ENCODE measurements at places on chromosomes 6 and 20.

DNA sequence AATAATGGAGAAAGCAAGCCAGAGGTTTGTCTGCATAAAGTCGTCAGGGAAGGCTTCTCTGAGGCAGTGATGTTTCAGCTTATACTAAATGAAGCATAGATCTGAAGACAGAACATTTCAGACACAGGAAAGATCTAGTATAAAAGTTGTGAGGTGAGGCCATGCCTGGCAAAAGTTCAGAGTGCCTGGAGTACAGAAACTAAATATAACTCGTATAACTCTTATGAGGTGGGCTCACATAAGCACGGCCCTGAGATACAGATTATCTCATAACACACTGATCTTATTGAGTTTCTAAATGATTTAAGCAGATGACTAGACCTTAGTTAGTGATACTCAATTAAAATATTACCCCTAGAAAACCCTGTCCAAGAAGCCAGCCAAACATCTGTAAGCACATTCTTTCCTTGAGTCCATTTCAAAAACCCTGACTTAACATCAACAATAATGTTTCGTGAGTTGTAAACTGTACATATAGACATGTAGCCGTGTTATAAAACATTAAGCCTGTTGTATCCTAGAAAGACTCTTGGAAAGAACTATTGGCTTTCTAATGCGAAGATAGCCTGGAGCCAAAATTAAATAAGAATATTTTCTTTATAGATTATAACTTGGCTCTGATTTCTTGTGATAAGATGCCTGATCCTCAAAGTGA lies 667.6 kb downstream of the TENT5A start:
- DNase-seq = no peak

DNA sequence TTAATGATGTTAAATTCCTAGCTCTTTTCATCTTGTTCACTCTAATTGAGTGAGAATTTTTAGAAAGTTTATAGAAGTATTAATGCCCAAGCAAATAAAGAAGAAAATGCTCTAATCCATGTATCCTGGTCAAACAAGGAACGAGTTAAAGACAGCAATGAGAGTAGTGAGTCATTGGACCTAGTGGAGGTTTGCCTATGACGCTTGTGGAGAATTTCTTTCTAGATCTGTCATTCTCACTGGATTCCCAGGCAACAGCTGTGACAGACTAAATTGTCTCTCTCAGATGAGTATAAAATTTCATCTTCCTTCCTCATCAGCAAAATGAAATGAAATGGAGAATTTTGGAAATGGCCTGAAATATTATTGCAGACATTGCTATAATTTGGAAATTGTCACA lies 127.9 kb downstream of the COL19A1 start:
- DNase-seq = no peak

- no peak for DNase-seq
These were observed at the start of gene PTPRT for GRCh38 chr20:43189554-43190331. PTPRT (minus strand) TSS chr20:43189906; CDS start chr20:43189733, 173 bp downstream.

DNA sequence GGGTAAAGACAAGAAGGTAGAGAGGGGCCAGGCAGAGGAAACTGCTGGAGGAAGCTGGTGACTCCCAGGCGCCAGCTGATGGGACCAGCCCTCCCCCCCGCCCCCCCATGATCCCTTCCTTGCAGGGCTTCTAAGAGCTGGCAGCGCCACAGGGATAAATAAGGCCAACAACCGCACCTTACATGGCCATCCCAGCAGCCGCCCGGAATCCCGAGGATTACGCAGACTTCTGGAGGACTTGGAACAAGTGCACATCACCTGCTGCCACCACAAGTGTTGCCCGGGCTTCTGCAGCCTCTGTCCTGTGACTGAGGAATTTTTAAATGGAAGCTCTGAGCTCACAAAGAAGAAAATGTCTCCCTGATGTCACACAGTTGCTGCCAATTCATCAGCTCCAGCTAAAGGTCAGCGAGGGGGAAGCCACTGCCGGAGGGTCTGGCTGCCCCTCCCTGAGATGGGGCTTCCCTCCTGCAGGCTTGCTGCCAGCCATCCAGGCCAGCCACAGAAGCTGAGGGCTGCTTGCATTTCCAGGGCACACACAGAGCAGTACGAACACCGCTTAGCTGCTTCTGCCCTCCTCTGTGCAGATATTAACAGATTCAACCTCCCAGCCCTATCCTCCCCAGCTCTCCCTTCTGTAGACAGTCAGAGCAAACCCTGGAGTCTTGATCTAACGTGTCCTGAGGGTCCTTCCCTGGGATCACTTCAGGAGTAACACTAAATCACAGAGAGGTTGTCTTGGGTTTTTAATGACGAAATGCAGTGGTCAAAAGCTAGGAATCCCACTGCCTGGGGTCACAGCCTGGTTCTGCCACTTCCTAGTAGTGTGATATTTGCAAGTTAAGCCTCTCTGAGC lies 38.6 kb upstream of the PIM1 start:
- no peak for DNase-seq

- no peak for DNase-seq
These were observed 438.4 kb upstream of the SPTLC3 start for GRCh38 chr20:12570371-12570770.

GRCh38 chr6:41691426-41692079 lies 43.9 kb downstream of the TFEB start:
- DNase-seq = no peak

DNA sequence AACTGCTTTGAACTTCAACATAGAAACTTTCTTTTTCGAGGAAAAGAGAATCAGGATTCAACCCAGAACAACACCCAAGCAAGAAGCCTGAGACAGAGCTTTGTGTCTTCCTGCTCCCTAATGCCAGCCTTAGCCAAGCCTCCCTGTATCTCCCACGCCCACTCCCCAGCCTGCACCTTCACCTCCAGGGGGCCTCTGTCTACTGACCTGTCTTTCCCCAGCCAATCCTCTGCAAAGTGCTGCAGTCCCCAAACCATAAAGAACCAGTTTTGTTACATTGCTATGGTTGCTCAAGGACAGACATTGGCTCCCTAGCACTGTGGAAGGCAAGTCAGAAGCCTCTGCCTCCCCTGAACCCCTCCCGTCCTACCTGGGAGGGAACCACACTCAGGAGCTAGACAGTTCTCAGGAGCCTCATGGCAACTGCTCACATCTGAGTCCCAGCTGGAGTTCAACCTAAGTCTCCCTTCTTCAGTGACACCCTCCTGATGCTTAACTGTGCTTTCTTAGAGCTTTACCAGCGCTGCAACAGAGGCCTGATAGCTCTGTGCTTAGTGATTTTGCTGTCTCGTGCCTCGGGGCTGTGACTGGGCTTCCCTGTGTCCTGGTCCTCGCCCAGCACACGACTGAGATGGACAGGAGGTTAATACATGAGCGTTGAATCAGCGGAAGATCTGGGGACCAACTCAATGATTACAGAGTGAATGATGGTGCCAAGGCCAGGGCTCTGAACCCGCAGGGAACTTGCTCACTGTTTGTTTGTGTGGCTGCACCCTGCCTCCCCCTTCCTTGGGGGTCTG lies 101.5 kb upstream of the DUSP22 start:
- DNase-seq = no peak

DNA sequence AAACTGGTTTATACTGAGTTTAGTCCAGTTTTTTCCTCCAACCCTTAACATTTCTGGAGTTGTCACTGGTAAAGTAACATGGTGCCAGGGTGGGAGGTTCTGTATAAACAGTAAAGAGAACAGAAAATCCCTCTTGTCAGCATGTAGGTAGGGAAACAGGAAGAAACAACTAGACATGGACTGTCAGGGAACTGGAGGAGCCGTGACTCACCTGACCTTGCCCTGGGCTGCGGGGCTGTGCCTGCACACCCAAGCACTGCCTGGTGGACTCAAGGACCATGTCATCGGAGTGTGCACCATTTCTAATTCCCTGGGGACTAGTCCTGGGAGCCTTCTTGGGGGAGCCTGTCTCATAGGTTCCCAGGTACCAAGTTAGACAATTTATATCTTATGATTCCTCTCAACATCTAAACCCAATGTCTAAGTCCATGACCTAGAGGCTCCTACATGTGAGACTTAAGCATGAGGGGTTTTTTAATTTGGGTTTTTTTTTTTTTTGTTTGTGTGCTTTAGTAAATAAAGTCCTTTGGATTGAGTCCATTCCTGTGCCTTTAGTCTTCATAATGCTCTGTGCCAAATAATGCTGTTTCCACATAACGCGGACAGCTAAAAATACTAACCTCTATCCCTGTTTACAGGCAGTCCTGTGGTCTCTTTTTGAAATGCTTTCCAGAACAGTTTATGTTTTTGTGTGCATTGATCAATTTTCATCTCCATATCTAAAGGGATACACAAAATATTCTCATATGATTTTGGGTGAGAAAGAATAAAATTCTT lies 136.9 kb upstream of the SUPT3H start:
- no peak for DNase-seq

- DNase-seq = no peak
These were observed 1666.3 kb downstream of the HACE1 start for GRCh38 chr6:103193413-103193812.

GRCh38 chr6:32329141-32329540 lies 42.6 kb downstream of the TSBP1 start:
- DNase-seq = no peak

GRCh38 chr6:80921861-80922460 lies 815.5 kb downstream of the BCKDHB start:
- no peak for DNase-seq

- DNase-seq = no peak
These were observed 266.4 kb downstream of the HAO1 start for GRCh38 chr20:7673841-7674240.

DNA sequence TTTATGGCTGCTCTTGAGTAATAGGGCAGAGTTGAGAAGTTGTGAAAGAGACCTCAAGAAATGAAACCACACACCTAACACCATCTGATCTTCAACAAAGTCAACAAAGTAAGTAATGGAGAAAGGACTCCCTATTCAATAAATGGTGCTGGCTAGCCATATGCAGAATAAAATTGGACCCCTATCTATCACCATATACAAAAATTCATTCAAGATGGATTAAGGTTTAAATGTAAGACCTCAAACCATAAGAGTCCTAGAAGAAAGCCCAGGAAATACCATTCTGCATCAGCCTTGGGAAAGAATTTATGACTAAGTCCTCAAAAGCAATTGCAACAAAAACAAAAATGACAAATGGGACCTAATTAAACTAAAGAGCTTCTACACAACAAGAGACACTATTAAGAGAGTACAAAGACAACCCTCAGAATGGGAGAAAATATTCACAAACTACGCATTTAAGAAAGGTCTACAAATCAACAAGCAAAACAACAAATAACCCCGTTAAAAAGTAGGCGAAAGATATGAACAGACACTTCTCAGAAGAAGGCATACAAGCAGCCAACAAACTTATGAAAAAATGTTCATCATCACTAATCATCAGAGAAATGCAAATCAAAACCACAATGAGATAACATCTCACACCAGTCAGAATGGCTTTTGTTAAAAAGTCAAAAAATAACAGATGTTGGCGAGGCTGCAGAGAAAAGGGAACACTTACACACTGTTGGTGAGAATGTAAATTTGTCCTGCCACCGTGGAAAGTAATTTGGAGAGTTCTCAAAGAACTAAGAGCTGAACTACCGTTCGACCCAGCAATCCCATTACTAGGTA lies 4.0 kb downstream of the MAP3K5 start:
- DNase-seq = no peak

DNA sequence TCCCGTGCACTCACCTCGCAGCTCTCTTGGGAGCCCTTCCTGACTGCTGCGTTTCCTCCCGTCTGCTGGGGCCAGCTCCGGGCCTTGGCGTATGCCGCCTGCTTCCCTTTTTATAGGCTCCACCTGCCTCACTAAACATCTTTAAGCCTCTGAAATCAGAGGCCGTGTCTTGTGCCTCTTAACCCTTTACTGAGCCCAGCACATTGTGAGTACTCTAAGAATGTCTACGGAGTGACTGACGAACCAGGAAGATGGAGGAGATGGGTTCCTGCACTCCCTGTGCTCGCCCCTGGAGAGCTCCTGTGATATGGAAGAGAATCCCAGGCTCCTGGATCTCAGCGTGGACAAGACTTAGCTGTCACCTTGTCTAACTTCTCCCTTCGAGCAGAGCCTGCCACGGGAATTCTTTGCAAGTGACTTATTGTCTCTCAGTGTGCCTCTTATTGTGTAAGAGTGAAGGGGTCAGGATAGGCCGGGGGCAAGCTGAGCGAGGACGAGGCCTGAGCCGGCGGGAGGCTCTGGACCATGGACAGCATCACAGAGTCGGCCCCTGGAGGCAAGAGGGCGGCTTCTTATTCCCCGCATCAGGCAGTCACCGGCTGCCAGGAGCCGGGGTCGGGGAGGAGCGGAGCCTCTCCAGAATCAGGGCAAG lies 70.9 kb upstream of the CCDC167 start:
- DNase-seq = no peak

- DNase-seq = no peak
These were observed 43.6 kb downstream of the FBXL4 start for GRCh38 chr6:98904096-98904495.

GRCh38 chr20:35048739-35049138 lies 43.9 kb downstream of the TRPC4AP start:
- no peak for DNase-seq

DNA sequence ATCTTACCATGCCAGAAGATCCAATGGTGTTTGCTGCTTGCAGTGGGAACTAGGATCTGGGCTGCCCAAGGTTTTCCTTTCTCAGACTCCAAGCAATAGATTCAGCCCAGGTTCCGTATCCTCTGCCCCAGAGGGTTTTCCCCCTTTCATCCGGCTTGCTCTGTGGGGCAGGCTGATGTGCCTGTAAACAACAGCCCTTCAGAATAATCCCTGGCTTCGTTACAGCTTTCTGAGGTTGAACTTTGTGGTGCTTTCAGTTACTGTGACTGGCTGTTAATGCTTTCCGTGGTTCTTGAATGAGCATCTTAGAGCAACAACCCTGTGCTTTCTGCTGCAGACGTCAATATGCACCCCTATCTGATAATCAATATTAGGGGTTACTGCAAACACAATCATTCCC lies 400.4 kb downstream of the BTBD3 start:
- DNase-seq = no peak

GRCh38 chr6:16483315-16483875 lies 245.0 kb downstream of the GMPR start:
- DNase-seq = no peak

- no peak for DNase-seq
These were observed 143.4 kb downstream of the TBXT start for GRCh38 chr6:166024252-166024651.

GRCh38 chr6:166608774-166609173 lies 18.3 kb downstream of the RPS6KA2 start:
- no peak for DNase-seq

GRCh38 chr6:43735642-43736199 lies 34.3 kb upstream of the VEGFA start:
- DNase-seq = no peak

- no peak for DNase-seq
These were observed 30.9 kb upstream of the NOTCH4 start for GRCh38 chr6:32254761-32255198.

DNA sequence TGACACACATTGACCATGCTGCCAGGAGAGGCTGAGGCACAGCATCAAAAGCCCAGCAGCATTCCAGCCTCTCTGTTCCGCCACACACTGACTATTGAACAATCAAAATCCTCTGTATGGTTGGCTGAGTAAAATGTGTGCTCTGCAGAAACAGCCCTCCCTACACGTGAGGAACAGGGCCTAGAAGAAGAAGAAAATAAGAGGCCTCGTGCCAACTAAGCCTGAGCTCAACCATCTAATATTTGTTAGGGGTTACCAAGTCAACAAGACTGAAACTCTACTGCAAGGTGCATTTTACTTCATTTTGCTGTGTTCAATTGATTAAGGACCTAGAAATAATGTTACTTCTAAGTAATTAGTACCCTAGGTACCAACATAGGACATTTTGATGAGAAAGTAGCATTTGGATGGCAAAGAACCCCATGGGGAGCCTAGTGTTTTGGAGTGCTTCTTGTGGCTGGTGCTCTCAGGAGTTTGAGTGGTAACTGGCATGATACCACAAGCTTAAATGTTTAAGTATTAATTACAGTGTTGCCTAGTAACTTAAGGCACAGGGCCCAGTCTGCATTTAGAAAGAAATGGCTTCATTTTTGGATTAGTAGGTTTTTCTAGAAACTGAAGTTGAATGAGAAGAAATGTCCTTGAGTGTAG lies 146.6 kb upstream of the PLN start:
- DNase-seq = no peak

Measured in GM18507 (cell line).